ENCODE measurements at places on chromosomes 6 and 20.
A peak's percentile ranks its signal among the peaks of the same experiment; 100 is the strongest.

GRCh38 chr6:153634416-153634815 lies 404.6 kb upstream of the OPRM1 start:
- DNase-seq: no peak

- peak; percentile 36 for DNase-seq
Measured at GRCh38 chr6:36933102-36933501, 21.4 kb upstream of the PI16 start.

- DNase-seq: no peak
Measured at GRCh38 chr20:50543326-50543725, 33.1 kb downstream of the PTPN1 start.

DNA sequence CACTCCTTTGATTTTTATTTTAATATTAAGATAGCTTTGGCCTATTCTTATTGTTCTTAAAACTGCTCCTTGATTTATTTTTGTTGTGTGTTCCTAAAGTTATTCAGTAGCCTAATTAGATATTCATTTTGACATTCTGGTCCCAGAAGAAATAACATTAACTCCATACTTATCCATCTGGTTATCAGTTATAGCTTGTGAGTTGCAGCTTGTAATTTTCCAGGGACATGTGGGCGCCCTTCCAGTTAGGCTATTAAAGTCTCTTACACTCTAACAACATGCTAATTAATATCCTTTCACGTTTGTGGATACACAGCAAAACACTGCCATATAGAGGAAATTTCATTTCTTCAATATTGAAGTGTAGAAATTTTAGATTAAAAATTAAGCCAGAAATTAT lies 987.5 kb downstream of the HACE1 start:
- DNase-seq: no peak
